ENCODE measurements at places on chromosomes 6 and 20.

GRCh38 chr6:161290751-161291150 lies 16.9 kb upstream of the AGPAT4 start:
- no peak for DNase-seq

GRCh38 chr6:78771586-78771985 lies 95.8 kb upstream of the IRAK1BP1 start:
- DNase-seq = no peak

DNA sequence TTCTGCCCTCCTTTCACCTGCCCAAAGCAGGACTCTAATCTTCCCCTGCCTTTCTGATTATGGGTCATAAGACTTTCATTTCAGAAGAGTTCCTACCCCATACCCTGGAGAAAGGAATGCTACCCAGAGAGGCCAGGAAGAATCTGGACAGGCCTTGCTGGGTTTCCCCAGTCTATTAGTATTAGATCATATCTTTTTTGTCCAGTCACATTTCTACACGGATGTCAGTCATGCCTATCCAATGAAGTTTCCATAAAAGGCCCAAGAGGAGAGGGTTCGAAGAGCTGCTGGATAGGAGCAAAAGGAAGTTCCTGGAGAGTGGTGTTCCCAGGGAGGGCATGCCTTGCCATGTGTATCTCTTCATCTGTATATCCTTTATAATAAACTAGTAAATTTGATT lies 3.2 kb downstream of the POLH start:
- no peak for DNase-seq

- DNase-seq = no peak
Measured at GRCh38 chr20:58268421-58268821, 40.0 kb upstream of the ANKRD60 start.

All from stimulated activated CD4-positive, alpha-beta T cell treated with anti-CD3 and anti-CD28 coated beads, Interleukin-4, amount 100 ng/mL, for 48 hours (primary cell).